ENCODE measurements at places on chromosomes 5 and 9. TPM values are rescaled to one million over a fixed set of nuclear protein-coding genes. Genes with fewer than 3 reads are reported as not detected.

Gene SLC4A9
- total RNA-seq = 0.24 TPM

Gene TMEM174
- not detected for total RNA-seq

- DNase-seq = no peak
Observed at GRCh38 chr5:90378752-90379151, 30.8 kb downstream of the CETN3 start.

Gene PCDHA12
- 0.78 TPM for total RNA-seq

Gene TNFSF15
- total RNA-seq = 7.5 TPM

GRCh38 chr5:94407023-94407422 lies 211.4 kb downstream of the KIAA0825 start:
- DNase-seq = no peak

DNA sequence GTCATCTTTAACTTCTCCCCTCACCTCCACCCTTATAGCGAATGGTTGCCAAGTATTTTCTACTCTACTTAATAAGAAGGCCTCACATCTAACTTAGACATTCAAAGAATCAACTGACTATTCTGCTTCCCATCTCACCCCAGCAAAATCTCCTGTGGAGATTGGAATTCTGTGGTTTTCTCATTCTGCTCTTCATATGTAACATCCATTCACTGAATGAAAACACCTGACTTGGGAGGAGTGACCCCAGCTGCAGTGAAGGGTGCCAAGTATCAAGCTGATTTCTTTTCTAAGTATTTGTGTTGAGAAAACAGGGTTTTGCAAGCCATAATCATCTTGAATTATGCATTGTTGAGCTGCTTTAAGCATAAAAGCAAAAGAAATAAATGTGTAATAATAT lies 42.5 kb upstream of the TAF1L start:
- no peak for DNase-seq

DNA sequence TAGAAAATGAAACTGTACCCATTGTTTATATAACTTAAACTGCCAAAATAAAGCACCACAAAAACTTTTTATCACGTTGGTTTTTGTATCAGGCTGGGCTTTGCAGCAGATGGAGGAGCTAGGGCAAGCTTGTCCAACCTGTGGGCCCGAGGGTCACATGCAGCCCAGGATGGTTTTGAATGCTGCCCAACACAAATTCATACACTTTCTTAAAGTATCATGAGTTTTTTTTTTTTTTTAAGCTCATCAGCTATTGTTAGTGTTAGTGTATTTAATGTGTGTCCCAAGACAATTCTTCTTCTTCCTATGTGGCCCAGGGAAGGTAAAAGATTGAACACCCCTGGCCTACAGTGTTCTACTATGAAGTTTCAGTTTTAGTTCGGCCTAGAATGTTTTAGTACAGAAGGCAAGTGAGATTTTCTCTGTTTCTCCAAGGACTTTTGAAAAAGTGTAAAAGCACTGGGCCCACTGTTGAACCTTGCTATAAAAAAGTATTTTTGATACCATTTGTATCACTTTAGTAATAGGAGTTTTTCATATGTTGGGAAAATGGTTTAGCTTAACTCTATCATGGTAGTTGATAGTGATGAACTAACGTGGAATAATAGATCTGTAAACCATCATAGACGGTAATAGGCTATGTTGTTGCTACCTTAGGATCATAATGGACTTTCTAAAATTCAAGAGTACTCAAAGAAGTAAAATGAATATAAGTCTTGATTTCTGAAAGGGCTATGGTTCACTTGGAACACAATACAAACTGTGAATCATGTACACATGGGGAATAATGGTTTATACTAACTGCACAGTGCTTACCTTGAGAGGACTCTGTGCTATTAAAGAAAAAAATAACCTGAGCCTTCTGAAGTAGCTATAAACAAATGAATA lies 2.9 kb downstream of the CDKN2A start:
- DNase-seq = no peak

DNA sequence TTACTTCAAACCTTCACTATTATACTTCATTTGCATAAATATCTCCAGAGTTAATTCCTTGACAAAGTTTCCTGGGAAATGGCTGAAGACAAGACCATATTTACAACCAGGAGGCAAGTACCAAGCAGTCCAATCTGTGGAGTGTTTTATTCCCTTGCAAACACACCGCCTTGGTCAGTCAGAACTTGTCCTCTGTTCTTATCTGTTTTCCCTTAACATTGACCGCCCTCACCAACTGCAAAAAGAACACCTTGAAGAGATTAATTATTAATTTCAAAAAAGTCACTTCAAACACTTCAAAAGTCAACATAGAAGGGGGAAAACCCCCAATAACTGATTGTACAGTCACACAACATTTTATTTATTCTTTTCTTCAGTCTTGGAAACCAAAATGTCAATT lies 269.0 kb upstream of the RGMB start:
- DNase-seq = no peak

Gene NFIB
- 75.8 TPM for total RNA-seq

DNA sequence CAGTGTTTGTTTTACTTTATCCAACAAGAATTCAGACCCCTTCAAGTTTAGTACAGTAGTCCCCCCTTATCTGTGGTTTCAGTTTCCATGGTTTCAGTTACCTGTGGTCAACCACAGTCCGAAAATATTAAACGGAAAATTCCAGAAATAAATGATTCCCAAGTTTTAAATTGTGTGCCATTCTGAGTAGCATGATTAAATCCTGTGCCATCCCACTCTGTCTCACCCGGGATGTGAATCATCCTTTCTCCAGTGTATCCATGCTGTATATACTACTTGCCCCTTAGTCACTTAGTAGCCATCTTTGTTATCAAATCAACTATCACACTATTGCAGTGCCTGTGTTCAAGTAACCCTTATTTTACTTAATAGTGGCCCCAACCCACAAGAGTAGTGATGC lies 153.8 kb upstream of the RASA1 start:
- peak; percentile 41 for DNase-seq

Gene SPAG8
- 0.97 TPM for total RNA-seq

- DNase-seq = no peak
Observed at GRCh38 chr9:85599540-85600105, 142.1 kb downstream of the AGTPBP1 start.

Gene OMD
- total RNA-seq = not detected

DNA sequence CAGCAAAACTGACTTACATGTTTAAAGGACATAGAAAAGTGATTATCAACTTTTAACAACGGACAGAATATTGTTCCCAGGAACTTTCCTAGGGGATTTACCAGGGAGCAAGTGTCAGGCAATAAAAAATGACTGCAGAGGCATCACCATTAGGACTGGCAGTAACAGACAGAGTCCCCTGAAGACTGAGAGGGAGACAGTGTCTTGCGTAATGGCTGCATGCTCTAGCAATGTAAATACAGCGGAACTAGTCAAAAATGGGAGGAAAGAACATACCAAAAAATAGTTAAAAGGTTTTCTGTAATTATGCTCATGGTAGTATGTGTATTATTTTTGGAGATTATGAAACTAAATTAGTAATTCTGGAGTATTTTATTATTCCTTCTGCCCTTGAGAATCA lies 181.8 kb downstream of the CRB2 start:
- no peak for DNase-seq

GRCh38 chr5:149594206-149594895 lies 13.1 kb downstream of the ARHGEF37 start:
- DNase-seq = no peak

GRCh38 chr5:74670396-74671038 lies 14.5 kb upstream of the HEXB start:
- no peak for DNase-seq

DNA sequence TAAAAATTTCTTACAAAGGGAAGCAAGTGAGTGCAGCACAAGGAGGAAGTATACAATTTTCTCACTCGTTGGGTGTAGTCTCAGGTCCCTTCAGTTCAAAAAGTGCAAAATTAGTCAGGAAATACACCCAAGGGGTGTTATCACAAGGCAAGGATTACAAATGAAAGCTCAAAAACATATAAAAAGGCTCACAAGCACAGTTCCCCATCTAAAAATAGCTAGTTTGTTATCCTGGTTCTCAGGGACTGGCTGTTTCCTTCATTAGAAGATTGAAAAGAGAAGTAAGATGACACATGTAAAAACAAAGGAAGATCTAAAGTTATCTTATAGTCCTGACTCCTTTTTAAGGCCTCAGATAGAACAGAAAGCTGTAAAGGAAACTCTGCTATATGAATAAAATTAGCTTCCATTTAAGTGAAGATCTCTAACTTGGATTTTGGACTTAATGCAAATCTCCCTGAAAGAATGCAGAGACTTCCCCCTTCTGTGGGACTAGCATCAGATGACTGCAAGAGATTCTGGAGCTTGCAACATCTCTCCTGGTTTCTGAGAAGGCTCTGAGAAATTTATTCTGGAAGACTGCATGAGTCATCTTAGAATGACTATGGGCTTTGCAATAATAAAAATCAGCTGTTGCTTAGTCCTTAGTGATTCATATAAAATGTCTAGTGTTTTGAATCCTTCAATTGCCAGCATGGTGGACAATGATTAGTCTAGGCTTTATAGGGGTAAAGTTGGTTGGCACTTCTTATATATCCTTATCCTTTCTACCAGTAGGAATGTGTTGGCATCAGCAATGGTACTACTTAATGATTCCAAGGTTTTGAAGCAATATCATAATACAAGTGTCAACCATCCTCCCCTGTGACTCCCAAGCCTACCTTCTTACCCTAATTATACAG lies 25.4 kb downstream of the DAB2 start:
- peak; percentile 33 for DNase-seq

GRCh38 chr9:116450378-116451139 lies 236.5 kb upstream of the TRIM32 start:
- DNase-seq = no peak

- DNase-seq = no peak
Observed at GRCh38 chr5:96058084-96058483, 96.4 kb upstream of the ELL2 start.

- peak; percentile 15 for DNase-seq
Observed at GRCh38 chr5:124546643-124547042, 199.8 kb downstream of the ZNF608 start.

Gene SLIT3
- not detected for total RNA-seq

Gene MORN5
- total RNA-seq = not detected

- DNase-seq = no peak
Observed at GRCh38 chr5:67047160-67047559, 149.4 kb downstream of the CD180 start.

DNA sequence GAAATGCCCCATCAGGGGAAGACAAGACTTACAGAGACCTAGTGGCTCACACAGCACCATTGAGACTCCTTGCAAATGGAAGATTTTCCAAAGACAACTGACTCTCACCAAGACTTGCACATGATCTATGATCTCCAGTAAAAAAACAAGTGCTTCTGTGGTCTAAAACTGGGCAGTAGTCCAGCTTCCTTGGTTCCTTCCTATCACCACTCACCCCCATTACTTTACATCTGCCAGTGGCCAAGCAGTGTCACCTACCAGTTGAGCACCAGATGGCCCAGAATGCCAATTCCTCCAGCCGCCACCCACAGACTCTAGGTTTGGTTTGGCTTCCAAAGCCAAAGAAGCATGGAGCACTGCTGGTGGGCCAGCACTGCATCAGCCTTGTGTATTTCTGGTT lies 47.7 kb downstream of the SH3TC2 start:
- no peak for DNase-seq

Gene LHFPL2
- total RNA-seq = 43.6 TPM

GRCh38 chr9:32742296-32742695 lies 41.0 kb upstream of the TMEM215 start:
- DNase-seq = no peak

DNA sequence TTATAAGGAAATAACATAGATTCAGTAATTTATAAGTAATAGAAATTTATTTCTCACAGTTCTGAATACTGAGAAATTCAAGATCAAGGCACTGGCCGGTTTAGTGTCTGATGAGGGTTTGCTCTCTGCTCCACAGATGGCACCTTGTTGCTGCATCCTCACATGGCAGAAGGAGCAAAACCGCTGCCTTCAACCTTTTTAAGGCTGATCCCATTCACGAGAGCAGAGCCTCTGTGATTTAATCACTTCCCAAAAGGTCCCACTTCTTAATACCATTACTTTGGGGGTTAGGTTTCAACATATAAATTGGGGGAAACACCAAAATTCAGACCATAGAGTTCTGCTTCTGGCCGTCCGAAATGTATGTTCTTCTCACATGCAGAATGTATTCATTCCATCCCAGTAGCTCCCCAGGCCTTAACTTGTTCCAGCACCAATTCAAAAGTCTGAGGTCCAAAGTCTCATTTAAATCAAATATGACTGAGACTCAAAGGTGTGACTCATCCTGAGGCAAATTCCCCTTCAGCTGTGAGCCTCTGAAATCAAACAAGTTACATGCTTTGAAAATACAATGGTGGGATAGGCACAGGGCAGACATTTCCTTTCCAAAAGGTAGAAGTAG lies 30.6 kb downstream of the BAAT start:
- DNase-seq = peak; percentile 32

GRCh38 chr5:80905405-80905804 lies 54.8 kb upstream of the RASGRF2 start:
- no peak for DNase-seq

DNA sequence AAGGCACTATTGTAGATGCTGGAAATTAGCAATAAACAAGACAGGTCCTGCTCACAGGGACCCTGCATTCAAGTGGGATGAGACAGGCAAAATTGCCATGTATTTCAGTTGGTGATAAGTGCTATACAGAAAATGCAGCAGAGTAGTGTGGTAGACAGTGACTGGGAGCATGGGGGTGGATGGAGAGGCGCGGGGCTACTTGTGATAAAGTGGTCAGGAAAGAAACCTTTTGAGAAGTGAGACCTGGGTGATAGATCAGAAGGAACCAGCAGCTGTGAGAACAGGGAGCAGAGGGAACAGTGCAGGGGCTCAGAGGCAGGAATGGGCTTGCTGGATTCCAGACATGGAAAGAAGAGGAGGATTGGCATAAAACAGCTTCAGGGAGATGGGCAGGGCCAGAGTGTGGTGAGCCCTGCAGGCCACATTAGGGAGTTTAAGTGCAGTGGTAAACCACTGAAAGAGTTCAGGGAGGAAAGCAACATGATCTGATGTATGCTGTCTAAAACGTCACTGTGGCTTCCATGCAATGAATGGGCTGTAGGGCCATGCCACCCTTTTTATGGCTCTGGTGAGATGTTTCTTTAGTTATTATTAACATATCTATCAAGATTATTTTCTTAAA lies 7.3 kb downstream of the CRHBP start:
- no peak for DNase-seq

- DNase-seq = peak; percentile 64
Observed at GRCh38 chr5:124655921-124656511, 90.4 kb downstream of the ZNF608 start.

Gene SMIM33
- not detected for total RNA-seq

- no peak for DNase-seq
Observed at GRCh38 chr9:116101516-116101915, 52.1 kb upstream of the PAPPA start.

GRCh38 chr5:98428806-98429205 lies 344.7 kb upstream of the RGMB start:
- DNase-seq = no peak

- no peak for DNase-seq
Observed at GRCh38 chr5:93830893-93831292, 89.5 kb upstream of the POU5F2 start.

- DNase-seq = peak; percentile 21
Observed at GRCh38 chr9:2622461-2623287, 1.1 kb downstream of the VLDLR start.

DNA sequence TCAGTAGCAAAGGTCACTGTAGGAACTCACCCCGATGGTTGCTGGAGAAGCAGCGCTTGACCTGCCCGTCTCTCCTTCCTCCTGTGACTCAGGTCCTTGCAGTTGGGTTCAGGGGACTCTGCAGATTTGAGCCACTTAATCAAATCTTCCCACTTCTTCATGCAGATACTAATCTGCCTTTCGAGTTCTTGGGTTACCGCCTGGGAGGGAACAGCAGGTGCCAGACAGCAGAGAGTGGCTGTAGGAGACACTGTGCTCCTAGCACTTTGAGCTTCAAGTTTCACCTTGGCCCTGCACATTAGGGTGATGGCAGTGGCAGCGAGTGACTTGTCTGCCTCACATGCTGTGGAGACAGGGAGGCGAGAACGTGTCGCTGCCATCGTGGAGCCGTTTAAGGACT lies 478.3 kb downstream of the PSAT1 start:
- no peak for DNase-seq

Data from Calu3 (cell line).